ENCODE measurements at places on chromosomes 3 and 15. TPM values are rescaled to one million over a fixed set of nuclear protein-coding genes. Genes with fewer than 3 reads are reported as not detected.

DNA sequence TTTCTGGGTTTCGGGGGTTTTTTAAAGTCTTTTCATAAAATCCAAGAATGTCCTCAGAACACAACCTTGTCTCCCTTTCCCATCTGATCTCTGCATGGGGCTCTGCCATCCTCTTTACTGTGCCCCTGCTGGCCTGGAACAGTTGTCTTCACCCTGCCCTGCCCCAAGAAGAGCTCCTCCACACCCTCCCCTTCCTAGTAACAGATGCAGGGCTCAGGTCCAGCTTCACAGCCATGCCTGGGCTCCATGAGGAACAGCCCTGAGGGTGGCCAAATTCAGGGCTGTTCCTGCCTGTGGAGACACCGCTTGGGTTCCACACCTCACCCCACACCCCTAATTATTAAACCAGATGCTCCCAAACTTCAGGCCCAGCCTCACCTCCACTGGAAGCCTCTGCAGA, 12.9 kb upstream of the ULK3 start:
- no peak overlapping the region for H3K27ac ChIP-seq
- no peak for DNase-seq
- H3K36me3 ChIP-seq: peaks cover 36% of the 10 kb centered on the region
- peaks cover 3% of the 10 kb centered on the region for H3K4me1 ChIP-seq
- H3K27me3 ChIP-seq: no peaks in the 10 kb centered on the region

UQCRC1 gene
- total RNA-seq: 847 TPM

DNA sequence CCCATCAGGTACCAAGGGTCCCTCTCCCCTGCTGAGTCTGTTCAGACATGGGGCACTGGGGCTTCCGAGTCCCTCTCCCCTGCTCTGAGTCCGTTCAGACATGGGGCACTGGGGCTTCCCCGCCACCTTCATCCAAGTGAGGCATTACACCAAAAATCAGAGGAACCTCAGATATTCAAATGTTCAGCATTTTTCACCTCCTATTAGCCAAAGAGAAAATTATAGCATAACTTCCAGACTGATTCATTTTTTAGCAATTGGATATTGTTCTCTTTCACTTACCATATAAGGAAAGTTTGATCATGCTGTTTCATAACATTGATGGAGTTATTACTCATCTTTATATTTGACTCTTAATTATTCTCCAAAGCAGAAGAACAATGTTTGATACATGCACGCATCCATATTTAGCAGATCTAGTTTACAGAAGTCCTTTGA, 213.9 kb downstream of the MTHFS start:
- H3K36me3 ChIP-seq: no peaks in the 10 kb centered on the region
- no peak overlapping the region for H3K4me3 ChIP-seq
- no peaks in the 10 kb centered on the region for H3K27me3 ChIP-seq
- no peak for DNase-seq

DNA sequence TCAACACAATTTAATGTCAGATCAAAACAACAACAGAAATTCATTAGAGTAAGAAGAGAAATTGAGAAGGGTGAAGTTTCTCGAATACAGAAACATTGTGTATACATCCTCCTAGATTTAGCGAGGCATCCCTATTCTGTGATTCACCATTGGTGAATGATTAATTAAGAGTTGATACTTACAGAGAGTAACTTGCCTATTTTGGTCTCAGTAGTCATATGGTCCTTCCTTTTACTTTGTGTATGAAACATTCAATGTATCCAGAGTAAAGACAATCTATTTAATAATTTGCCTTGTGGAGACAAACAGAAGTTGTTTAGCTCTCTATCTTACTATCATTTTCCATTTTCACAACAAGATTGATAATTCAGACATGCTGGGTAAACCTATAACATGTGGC, 432.0 kb downstream of the ZPLD1 start:
- no peaks in the 10 kb centered on the region for H3K4me1 ChIP-seq
- no peak overlapping the region for H3K4me3 ChIP-seq
- H3K36me3 ChIP-seq: no peaks in the 10 kb centered on the region
- H3K27me3 ChIP-seq: no peaks in the 10 kb centered on the region
- H3K27ac ChIP-seq: no peak overlapping the region

DNA sequence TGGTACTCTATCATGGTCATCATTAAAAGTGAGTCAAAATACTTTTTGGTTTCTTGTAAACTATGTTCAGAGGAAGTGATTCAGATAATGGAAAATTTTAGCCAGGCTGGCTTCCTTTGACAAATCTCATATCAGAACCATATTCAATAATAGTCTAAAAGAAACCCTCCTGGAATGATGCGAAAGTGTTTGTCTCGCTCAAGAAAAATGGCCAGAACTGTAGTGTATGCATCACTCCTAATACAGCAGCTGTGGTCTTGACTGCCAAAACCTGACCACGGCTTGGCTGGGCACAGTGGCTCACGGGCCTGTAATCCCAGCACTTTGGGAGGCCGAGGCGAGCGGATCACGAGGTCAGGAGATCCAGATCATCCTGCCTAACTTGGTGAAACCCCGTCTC, 35.6 kb upstream of the KCNMB2 start:
- no peak overlapping the region for H3K4me3 ChIP-seq
- no peaks in the 10 kb centered on the region for H3K36me3 ChIP-seq
- no peak overlapping the region for H3K27ac ChIP-seq
- H3K27me3 ChIP-seq: no peaks in the 10 kb centered on the region

PRTG gene
- 0.44 TPM for total RNA-seq

DNA sequence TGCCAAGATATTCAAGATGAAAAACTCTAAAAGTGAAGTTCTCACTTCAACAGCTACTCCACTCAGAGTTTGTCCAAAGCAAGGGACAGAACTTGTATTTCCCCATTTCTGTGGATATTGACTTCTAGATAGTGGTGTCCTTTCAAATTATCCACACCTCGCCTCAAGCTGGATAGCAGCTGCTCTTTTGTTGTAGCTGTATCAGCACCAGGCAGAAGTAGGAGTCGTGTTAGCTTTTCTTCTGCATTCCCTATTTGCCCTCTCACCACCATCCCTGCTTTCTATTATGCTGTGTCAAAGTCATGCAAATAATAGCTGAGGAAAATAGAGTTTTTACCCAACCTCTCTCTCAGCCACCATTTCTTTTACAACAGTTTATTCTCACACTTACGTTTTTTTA, 303.8 kb downstream of the EPHA3 start:
- no peak for DNase-seq
- H3K36me3 ChIP-seq: no peaks in the 10 kb centered on the region
- H3K4me1 ChIP-seq: no peaks in the 10 kb centered on the region
- H3K27ac ChIP-seq: no peak overlapping the region
- no peaks in the 10 kb centered on the region for H3K27me3 ChIP-seq
- H3K4me3 ChIP-seq: no peak overlapping the region

SLC26A6 gene
- 10.1 TPM for total RNA-seq

DNA sequence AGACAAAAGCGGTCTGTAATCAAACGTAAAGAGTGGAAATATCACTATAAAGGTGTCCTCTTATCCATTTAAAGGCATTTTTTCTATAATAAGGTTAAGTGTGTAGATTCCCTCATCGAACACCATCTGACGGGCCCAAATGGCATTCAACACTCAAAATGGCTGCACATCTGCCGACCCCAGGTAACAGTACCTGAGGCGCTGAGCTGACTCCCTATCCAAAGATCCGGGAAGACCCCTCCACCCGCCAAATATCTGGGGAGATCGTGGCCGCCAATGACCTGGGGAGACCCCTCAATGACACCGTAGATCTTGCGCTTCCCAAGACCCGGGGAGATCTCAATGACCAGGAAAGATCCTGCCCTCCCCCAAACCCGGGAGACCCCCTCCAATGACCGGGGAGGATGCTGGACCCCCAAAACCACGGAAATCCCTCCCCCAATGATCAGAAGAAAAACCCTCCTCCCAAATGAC, 476 bp downstream of the IP6K2 start:
- peaks cover 33% of the 10 kb centered on the region for H3K4me1 ChIP-seq
- H3K4me3 ChIP-seq: peak overlapping the region; percentile 77
- H3K27ac ChIP-seq: peak overlapping the region; percentile 85
- no peaks in the 10 kb centered on the region for H3K27me3 ChIP-seq

DNA sequence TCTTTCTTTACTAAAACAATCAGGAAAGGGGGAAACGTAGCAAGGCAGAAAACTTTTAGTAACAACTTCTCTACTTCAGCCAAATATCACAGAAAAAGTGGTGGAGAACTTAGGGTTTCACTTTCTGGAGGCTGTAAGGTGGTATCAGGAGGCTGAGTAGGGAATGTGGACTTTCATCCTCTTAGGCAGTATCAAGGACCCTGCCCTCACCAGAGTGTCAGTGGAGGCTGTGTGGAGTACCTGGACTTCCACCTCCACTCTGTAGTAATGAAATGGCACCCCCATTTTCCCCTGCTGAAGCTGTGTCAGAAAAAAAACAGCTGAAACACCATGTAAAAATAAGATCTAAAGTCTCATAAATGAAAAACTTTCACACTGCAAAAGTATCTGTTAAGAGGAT, 11.2 kb upstream of the HHLA2 start:
- no peaks in the 10 kb centered on the region for H3K27me3 ChIP-seq
- H3K4me1 ChIP-seq: no peaks in the 10 kb centered on the region
- DNase-seq: no peak
- H3K27ac ChIP-seq: no peak overlapping the region
- H3K4me3 ChIP-seq: no peak overlapping the region

DNA sequence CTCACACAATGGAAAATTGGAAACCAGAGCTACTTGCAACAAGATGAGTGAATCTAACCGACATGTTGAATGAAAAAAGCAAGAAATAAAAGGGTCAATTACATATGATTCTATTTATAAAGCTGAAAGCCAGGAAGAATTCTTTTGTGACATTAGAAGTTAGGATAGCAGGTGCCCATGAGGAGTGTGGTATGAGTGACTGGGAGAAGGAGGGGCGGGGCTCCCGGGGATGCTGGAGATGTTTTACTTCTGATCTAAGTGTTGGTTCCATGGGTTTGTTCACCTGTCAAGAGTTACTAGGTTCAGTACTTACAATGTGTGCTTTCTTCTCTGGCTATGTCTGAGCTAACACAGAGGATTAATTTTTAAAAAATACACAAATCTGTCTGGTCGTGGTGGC, 60.8 kb downstream of the NSMCE3 start:
- no peak overlapping the region for H3K27ac ChIP-seq
- H3K4me1 ChIP-seq: no peaks in the 10 kb centered on the region
- no peaks in the 10 kb centered on the region for H3K36me3 ChIP-seq
- H3K4me3 ChIP-seq: no peak overlapping the region
- no peak for DNase-seq
- no peaks in the 10 kb centered on the region for H3K27me3 ChIP-seq

DNA sequence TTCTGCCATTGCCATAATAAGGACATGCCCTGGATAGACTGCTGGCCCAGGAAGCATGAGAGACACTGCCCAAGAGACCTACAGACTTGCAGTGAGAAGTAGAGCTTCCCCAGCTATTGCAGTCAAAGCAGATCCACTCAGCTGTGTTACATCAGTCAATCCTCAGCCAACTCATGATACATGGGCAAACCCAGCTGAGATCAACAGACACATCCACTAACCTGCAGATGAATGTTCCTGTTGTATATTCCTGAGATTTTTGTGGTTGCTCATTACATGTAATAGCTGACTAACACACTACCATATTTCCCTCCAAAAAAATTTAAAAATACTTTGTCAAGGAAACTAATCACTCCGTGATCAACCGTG, 68.6 kb downstream of the DCLK3 start:
- no peak for DNase-seq
- H3K27ac ChIP-seq: no peak overlapping the region
- no peaks in the 10 kb centered on the region for H3K4me1 ChIP-seq

GRCh38 chr3:113753376-113753985, 6.6 kb downstream of the ATP6V1A start:
- H3K4me3 ChIP-seq: no peak overlapping the region
- H3K27ac ChIP-seq: no peak overlapping the region
- DNase-seq: no peak
- no peaks in the 10 kb centered on the region for H3K27me3 ChIP-seq
- no peaks in the 10 kb centered on the region for H3K4me1 ChIP-seq
- no peaks in the 10 kb centered on the region for H3K36me3 ChIP-seq

DNA sequence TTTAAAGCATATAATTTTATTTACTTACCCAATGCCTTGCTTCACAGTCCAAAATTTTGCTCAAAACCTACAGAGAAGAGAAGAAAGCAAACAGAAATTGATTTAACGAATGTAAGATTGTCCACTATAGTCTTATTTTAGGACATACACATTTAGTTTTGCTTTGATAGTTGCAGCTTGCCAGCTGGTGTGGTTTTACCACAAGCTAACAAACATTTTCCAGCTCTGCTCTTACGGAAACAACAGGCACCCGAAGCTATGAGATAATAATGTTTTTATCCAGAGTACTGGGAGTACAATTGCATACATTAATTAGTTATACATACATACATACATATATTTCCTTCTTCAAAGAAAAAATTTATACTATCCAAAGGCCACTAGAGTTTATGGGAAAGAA, 10.4 kb downstream of the BCL6 start:
- no peak overlapping the region for H3K4me3 ChIP-seq
- no peaks in the 10 kb centered on the region for H3K27me3 ChIP-seq
- peaks cover 42% of the 10 kb centered on the region for H3K4me1 ChIP-seq
- peak overlapping the region; percentile 99 for H3K27ac ChIP-seq
- no peak for DNase-seq

IMPG2 gene
- 0.15 TPM for total RNA-seq

DUOXA2 gene
- total RNA-seq: not detected

DNA sequence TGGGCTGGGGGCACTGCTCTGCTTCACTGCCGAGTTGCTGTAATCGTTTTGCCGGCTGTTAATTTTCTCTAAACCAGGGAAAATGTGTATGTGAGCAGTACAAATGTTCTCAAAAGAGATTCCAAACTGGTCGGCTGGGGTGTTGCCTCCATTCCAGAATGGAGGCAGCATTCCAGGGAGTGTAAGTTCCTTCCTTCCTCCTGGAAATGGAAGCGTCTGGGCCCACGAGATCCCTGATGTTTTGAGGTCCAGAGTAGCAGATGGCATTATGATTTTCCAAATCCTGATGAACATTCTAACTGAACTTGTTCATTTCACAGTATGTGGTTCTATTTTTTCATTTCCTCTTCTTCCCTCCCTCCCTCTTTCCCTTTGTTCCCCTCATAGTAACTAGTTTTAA, 64.4 kb upstream of the SKOR1 start:
- no peaks in the 10 kb centered on the region for H3K27me3 ChIP-seq
- no peak for DNase-seq
- no peaks in the 10 kb centered on the region for H3K36me3 ChIP-seq

SERP1 gene
- total RNA-seq: 96.8 TPM

GRCh38 chr3:87052499-87053260, 61.7 kb upstream of the VGLL3 start:
- H3K4me3 ChIP-seq: no peak overlapping the region
- no peak overlapping the region for H3K27ac ChIP-seq
- no peak for DNase-seq
- H3K4me1 ChIP-seq: no peaks in the 10 kb centered on the region

GRCh38 chr15:37015035-37015434, 85.3 kb downstream of the MEIS2 start:
- H3K27ac ChIP-seq: peak overlapping the region; percentile 9
- H3K36me3 ChIP-seq: no peaks in the 10 kb centered on the region
- no peaks in the 10 kb centered on the region for H3K27me3 ChIP-seq
- DNase-seq: peak; percentile 75
- no peaks in the 10 kb centered on the region for H3K4me1 ChIP-seq
- no peak overlapping the region for H3K4me3 ChIP-seq

- H3K27ac ChIP-seq: no peak overlapping the region
- no peak overlapping the region for H3K4me3 ChIP-seq
- no peaks in the 10 kb centered on the region for H3K36me3 ChIP-seq
- no peak for DNase-seq
Measured at GRCh38 chr15:27498700-27499099, 527.7 kb downstream of the GABRG3 start.

- no peaks in the 10 kb centered on the region for H3K4me1 ChIP-seq
- H3K27me3 ChIP-seq: no peaks in the 10 kb centered on the region
- H3K36me3 ChIP-seq: no peaks in the 10 kb centered on the region
- DNase-seq: no peak
- no peak overlapping the region for H3K27ac ChIP-seq
Measured at GRCh38 chr15:82585072-82585471, 44.8 kb upstream of the RPS17 start.
